ENCODE measurements at places on chromosomes 16 and 17. TPM values are rescaled to one million over a fixed set of nuclear protein-coding genes. Genes with fewer than 3 reads are reported as not detected.

Gene KRT24
- not detected for total RNA-seq

Gene CCR7
- 0.11 TPM for total RNA-seq

Gene SLC5A2
- not detected for total RNA-seq

Gene SLC6A2
- not detected for total RNA-seq

Gene ERN1
- total RNA-seq = 16.7 TPM

Gene PEMT
- 32.8 TPM for total RNA-seq

Gene NPIPB9
- not detected for total RNA-seq

Gene RARA
- 56.9 TPM for total RNA-seq

Gene CNTNAP4
- not detected for total RNA-seq

Gene KRT222
- not detected for total RNA-seq

Gene ERN2
- total RNA-seq = not detected

Gene KRTAP9-2
- total RNA-seq = not detected

Gene ABCC3
- total RNA-seq = 1.3 TPM

Gene SPNS2
- 2.7 TPM for total RNA-seq

Gene FOXJ1
- 0.16 TPM for total RNA-seq

Gene FBXW10
- 0.52 TPM for total RNA-seq

Gene RFNG
- total RNA-seq = 29.6 TPM

Gene ZPBP2
- total RNA-seq = not detected

Gene TERB1
- total RNA-seq = not detected

Gene TEX19
- not detected for total RNA-seq

Gene KIF1C
- 333 TPM for total RNA-seq

Gene PRR35
- not detected for total RNA-seq

Gene KRTAP1-1
- not detected for total RNA-seq

Gene ZP2
- total RNA-seq = not detected

Gene TUFM
- 178 TPM for total RNA-seq
